Activated B cell treated with CpG ODN at 0.5 μM for 24 hours (primary cell): ENCODE measurements at places on chromosomes 16 and 17.
A peak's percentile ranks its signal among the peaks of the same experiment; 100 is the strongest.

DNA sequence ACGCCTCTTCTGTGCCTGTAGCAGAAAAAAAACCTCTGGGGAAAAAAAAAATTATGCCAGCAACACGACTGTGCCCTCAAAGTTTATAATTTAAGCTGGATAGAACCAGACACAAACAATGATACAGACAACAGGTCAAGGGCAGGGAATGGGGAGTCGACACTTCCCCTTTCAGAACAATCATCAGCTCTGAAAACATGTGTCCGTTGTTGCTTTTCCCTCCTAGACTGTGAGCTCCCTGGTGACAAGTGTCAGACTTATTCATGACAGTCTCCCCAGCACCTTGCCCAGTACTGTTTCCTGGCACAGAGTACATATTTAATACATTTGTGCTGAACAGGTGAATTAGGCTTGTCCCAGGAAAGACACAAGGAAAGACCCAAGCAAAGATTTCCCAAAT is 178.3 kb downstream of the SOX9 start:
- H3K36me3 ChIP-seq, result no peaks in the 10 kb centered on the region
- no peak for DNase-seq
- no peaks in the 10 kb centered on the region for H3K4me1 ChIP-seq

DNA sequence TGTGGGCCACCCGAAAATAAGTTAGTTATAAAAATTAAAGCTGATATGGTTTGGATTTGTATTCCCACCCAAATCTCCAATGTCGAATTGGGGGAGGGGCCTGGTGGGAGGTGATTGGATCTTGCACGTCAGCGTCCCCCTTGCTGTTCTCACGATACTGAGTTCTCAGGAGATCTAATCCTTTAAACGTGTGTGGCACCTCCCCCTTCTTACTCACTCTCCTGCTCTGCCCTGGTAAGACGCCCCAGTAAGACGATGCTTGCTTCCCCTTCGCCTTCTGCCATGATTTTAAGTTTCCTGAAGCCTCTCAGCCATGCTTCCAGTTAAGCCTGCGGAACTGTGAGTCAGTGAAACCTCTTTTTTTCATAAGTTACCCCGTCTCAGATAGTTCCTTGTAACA is 35.4 kb downstream of the SYCE1L start:
- peaks cover 4% of the 10 kb centered on the region for H3K4me1 ChIP-seq
- DNase-seq, result no peak
- peaks cover 14% of the 10 kb centered on the region for H3K27me3 ChIP-seq

DNA sequence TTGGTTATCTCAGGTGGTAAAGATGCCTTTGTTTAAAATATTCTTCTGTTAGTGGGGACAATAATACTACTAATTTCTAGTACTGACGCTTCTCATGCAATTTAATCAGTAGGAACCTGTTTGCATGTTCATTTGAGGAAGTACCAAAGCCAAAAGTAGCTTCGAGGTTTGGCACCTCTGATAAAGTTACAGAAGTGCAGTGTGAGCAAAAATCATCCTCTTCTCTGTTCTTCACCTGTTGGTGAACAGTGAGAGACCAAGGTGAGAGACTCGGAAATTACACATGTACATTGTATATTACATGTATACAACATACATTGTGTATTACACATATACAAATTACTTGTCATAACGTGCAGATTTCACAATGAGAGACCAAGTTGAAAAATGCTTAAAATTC is 404.6 kb downstream of the MAF start:
- no peaks in the 10 kb centered on the region for H3K36me3 ChIP-seq
- H3K27ac ChIP-seq, result no peak overlapping the region
- no peak overlapping the region for H3K4me3 ChIP-seq
- H3K27me3 ChIP-seq, result peaks cover 3% of the 10 kb centered on the region
- H3K4me1 ChIP-seq, result peaks cover 6% of the 10 kb centered on the region

DNA sequence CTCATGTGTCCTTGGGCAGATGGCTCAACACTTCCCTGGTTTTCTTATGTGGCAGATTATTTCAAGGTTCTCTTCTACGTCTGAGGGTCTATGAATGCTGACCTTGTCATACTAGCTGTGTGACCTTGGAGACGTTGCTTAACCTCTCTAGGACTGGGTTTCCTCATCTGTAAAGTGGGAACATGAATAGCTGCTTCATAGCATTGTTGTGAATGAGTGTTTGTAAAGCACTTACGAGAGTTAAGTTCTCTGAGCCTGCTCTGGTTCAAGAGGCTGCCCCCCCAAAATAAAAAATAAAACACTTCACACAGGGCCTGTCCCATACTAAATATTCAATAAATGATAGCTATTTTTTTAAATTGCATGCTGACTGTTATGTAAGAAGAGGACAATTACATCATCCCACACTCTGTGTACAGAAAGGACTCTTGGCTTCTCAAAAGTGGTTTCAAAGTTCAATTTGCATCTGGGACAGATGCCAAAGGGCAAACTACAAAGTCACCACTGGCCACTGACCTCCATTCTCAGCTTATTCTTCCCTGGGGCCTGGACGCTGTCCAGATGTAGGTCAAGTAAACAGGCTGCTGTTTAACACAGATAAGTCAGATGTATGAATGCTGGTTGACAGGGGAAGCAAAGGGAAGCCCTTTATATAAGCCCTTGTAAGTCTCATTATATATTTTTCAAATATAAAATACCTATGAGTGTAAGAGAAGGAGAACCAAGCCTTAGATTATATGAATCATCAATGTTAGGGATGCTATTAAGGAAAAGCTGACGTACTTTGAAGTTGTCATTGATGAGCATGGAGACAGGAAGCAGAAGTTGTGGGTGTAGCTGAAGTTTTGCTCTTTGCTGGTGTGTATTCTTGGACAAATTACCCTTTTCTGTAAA is 15.4 kb upstream of the NDEL1 start:
- no peak overlapping the region for H3K27ac ChIP-seq
- H3K4me1 ChIP-seq, result no peaks in the 10 kb centered on the region
- DNase-seq, result no peak
- no peak overlapping the region for H3K4me3 ChIP-seq
- H3K36me3 ChIP-seq, result no peaks in the 10 kb centered on the region

- no peak overlapping the region for H3K27ac ChIP-seq
- peaks cover 8% of the 10 kb centered on the region for H3K4me1 ChIP-seq
- H3K4me3 ChIP-seq, result no peak overlapping the region
- H3K36me3 ChIP-seq, result no peaks in the 10 kb centered on the region
These were observed 83.9 kb downstream of the NT5M start for GRCh38 chr17:17387017-17387497.

DNA sequence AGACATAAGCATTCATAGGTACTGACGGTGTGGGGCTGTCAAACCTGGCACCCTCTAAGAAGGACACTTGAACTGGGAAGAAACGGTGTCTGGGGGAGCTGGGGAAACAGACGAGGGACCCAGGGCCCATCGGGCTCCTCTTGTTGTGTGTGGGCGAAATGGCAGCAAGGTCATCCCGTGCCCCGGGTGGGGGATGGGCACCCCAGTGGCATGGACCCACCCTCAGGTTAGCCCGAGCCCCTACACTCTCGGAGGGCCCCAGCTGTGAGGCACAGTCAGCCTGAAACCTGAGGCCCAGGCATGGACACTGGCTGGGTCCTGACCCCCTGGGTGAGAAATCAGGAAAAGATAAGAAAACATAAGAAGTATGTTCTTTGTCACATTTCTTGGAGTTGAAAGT is 57.1 kb downstream of the MYO18A start:
- H3K36me3 ChIP-seq, result peaks cover 37% of the 10 kb centered on the region
- no peaks in the 10 kb centered on the region for H3K4me1 ChIP-seq
- no peak overlapping the region for H3K4me3 ChIP-seq
- no peak for DNase-seq
- H3K27ac ChIP-seq, result no peak overlapping the region

- H3K27ac ChIP-seq, result peak overlapping the region; percentile 2
- no peaks in the 10 kb centered on the region for H3K36me3 ChIP-seq
- no peaks in the 10 kb centered on the region for H3K27me3 ChIP-seq
These were observed 287.1 kb downstream of the SOX9 start for GRCh38 chr17:72407931-72408330.

DNA sequence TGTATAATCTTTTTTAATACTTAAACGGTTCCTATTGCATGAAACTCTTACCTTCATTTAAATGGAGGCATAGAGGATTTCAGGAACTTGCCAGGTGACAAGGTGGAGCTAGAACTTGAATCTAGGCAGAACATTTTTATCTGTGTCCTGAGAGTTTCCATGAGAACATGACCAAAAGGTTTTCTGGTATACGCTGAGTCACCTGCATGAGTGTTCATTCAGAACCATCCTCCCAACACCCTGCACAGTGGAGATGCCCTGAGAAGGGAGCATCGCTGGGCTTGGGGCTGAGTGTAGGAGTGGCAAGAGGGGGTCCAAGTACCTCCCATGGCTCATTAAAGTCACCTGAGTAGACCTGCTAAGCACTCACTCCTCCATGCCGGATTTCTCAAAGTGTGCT is 169.7 kb upstream of the CACNG5 start:
- DNase-seq, result no peak
- H3K4me1 ChIP-seq, result no peaks in the 10 kb centered on the region
- peaks cover 10% of the 10 kb centered on the region for H3K27me3 ChIP-seq
- H3K27ac ChIP-seq, result no peak overlapping the region
